ENCODE measurements at places on chromosomes 7 and 10. TPM values are rescaled to one million over a fixed set of nuclear protein-coding genes. Genes with fewer than 3 reads are reported as not detected.

DNA sequence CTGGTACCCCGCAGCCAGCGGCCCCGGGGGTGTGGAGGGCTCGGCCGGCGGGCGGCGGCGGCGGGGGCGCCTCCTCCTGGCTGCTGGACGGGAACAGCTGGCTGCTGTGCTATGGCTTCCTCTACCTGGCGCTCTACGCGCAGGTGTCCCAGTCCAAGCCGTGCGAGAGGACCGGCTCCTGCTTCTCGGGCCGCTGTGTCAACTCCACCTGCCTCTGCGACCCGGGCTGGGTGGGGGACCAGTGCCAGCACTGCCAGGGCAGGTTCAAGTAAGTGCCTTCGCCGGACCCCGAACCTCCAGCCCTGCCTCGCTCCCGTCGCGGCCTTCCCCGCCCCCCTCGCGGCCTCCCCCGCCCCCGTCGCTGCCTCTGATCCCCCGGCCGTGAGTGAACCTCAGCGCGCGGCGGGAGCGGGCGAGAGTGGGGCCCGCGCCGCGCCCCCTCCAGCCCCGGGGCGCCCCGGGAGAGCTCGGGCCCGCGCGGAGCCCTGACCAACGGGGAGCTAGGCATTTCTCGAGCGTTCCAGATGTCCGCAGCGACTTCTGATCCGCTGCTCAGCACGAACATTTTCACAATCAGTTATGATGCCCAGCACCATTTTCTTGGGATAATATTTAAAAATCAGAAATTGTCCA is 727 bp downstream of the ATRNL1 start:
- no peaks in the 10 kb centered on the region for H3K36me3 ChIP-seq
- no peak for DNase-seq
- no peak overlapping the region for H3K27ac ChIP-seq

The TMEM229A gene
- total RNA-seq = not detected

DNA sequence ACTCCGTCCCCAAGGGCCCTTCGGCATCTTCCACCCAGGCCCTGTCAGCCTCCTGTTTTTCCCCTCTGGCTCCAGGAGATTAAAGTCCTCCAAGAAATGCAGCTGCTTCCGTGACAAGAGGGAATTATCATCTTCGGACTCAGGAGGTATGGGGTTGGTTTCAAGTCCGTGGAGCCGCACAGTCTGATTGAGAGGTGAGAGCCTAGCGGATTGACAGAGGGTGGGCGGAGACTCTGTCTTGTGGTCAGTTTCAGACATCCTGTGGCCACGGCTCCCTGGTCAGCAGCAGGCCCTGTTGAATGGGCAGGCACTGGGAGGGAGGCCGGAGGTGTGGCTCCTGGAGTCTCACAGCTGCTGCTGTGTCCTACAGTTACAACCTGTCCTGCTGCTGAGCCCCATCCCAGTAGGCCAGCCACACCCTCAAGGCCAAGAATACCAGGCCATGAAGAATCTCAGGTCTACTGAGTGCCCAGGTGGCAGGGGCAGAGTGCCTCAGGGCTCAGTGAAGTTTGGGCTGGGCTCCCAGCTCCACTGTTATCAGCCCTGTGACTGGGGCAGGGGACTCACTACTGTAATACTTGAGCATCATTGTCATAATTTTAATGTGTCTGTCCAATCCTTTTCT is 49.3 kb upstream of the ZNF716 start:
- H3K27me3 ChIP-seq = no peaks in the 10 kb centered on the region
- no peak for DNase-seq
- H3K4me3 ChIP-seq = no peak overlapping the region
- no peak overlapping the region for H3K27ac ChIP-seq
- no peaks in the 10 kb centered on the region for H3K4me1 ChIP-seq

GRCh38 chr7:80053124-80053523 is 81.5 kb upstream of the GNAI1 start:
- H3K4me3 ChIP-seq = no peak overlapping the region
- H3K36me3 ChIP-seq = no peaks in the 10 kb centered on the region
- peaks cover 3% of the 10 kb centered on the region for H3K27me3 ChIP-seq
- H3K27ac ChIP-seq = no peak overlapping the region
- no peaks in the 10 kb centered on the region for H3K4me1 ChIP-seq

The MMD2 gene
- total RNA-seq = not detected

DNA sequence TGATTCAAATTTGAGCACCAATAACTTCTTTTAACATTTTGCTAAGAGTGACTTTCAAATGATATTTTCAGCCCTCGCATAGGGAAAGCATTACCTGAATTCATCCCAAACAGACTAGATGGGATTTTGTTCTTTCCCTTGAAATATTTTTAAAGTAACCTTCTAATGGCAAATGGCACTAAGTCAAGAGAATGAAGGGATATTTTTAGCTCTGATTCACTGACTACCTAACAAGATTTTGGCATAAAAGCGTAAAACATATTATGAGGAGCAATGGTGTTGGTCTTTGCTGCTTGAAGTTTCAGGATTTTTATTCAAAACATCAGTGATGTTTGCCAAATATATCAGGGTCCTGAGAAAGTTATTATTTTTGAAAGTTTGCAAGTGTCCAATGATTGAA is 290.3 kb downstream of the CDK14 start:
- H3K36me3 ChIP-seq = no peaks in the 10 kb centered on the region

DNA sequence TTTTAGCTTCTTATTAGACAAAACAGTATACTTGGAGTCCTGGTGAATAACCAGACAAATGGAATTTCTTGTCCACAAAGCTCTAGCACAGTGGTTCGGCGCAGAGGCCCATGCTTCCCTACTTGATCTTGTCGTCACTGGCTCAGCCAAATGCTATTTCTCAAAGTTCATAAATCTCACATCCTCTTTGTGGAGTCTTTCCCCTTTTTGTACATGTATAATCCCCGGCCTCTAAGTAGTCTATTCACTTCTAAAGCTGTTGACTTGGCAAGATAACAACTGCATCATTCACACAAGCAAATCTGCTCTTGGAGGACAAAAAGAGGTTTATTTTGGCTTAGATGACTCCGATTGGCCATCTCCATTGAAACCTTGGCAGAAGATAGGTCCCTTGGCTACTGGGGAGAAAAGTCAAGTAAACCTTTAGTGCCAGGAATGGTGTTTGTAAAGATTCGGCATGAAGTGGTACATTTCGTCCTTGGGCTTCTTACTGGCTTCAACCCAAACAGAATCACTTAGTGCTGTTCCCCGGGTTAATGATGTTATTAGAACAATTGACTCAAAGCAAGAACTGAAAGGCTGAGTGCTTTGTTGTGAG is 5.1 kb upstream of the AKR1E2 start:
- no peak for DNase-seq
- no peak overlapping the region for H3K4me3 ChIP-seq

DNA sequence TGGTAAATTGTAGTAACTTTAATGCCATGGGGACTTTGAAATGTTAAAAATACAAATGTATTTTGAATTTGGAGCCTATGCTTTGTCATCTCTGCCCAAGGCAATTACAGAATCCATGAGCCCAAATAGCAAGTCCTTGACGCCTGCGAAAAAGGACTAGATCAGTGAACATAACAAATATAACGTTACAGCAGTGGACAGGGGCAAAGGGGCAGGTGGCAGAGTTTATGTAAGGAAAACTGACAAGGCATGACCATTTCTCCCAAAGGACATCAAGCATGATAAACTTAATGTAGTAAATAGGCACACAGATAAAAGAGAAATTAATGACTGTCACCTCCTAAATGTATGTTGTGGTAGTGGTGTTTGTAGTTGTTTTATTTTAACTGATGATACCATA is 297.1 kb downstream of the LRRTM3 start:
- H3K27ac ChIP-seq = no peak overlapping the region
- no peak overlapping the region for H3K4me3 ChIP-seq
- H3K36me3 ChIP-seq = no peaks in the 10 kb centered on the region
- DNase-seq = no peak
- H3K27me3 ChIP-seq = no peaks in the 10 kb centered on the region

Measured in activated T-helper 1 cell treated with anti-CD3 and anti-CD28 coated beads, Interleukin-12 subunit alpha, Interleukin-12 subunit beta, Interleukin-2, Interleukin-4 antibody, amounts not matched to agents 30 ng/mL and 10 ng/mL and 1 ng/mL, durations not matched to agents 14 hours and 24 hours and 36 hours (primary cell).